HCT116 (cell line): ENCODE measurements at places on chromosomes 2 and 18.
A peak's percentile ranks its signal among the peaks of the same experiment; 100 is the strongest.

DNA sequence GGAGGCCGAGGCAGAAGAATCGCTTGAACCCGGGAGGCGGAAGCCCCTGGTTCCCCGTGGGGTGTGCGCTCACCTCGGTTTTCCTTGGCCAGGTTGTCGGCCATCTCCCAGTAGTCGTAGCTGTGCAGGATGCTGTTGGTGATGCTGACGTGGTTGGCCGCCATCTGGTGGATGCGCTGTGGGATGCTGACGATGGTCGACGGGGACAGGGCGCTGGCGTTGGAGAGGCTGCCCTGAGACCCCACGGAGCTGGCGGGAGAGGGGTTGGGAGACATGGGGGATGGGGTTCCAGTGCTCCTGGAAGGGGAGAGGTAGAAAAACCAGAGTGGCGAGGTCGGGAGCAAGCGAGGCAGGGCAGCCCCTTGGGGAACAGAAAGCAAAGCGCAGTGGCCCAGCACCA lies 64.4 kb upstream of the REV1 start:
- no peak for DNase-seq

GRCh38 chr2:238720232-238720672 lies 127.6 kb upstream of the TWIST2 start:
- DNase-seq: peak; percentile 52

- DNase-seq: no peak
These were observed 568.3 kb downstream of the LRRTM4 start for GRCh38 chr2:76953733-76954347.

DNA sequence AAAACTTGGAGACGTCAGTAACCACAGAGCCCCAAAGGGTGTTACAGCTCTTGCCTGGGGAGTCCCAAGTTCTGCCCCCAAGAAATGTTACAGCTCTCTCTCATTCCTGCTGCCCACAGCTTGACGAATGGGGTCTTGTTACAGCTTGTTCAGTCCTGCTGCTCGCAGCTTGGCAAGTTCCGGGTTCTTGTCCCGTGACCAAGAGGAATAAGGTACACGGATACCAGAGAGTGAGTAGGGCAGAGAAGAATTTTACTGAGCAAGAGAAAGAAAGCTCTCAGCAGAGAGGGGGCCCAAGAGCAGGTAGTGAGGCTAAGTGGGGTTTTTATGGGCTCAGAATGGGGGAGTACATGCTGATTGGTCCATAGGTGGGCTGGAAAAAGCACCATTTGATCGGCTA lies 27.2 kb downstream of the SLC39A6 start:
- no peak for DNase-seq

DNA sequence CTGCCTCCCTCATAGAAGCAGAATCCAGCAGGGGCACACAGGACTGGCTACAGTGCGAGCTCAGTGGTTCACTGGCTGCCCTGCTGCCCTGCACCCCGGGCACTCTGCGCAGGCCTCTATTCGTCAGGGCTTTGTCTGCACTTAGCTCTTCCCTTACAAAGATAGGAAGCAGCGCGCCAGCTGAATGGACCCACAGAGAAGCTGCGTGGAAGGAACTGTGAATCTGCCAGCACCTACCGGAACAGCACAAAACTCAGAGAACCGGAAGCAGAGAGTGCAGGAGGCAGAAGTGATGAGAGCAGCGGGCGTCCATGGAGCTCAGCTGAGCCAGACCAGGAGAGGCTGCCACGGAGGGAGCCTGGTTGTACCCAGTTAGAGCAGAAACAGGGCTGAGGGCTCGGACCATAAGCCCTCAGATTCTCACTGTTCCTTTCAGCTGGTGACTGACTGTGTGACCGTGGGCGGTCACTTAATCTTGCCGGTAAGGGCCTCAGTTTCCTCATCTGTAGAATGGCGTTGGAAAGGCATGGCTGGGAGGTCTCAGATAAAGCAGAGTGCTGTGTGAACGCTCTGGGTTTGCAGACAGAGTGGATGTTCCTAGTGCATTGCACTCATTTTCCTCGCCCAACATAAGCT lies 23.1 kb upstream of the SLC66A3 start:
- DNase-seq: no peak

GRCh38 chr2:115299199-115299598 lies 856.8 kb downstream of the DPP10 start:
- DNase-seq: no peak

- DNase-seq: no peak
These were observed 73.7 kb downstream of the MRPS9 start for GRCh38 chr2:105111365-105112150.

DNA sequence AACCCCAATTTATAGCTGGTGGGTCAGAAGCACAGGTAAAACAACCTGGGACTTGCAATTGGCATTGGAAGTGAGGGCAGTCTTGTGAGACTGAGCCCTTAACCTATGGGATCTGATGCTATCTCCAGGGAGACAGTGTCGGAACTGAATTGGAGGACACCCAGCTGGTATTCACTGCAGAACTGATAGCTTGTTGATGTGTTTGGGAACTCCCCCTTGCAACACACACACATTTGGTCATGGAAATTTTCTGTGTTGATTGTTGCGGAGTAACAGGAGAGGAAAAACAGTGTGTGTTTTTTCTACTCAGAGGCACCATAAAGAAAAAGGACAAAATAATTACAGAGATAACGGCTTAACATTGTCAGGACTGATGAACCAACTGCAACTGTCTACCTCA lies 16.1 kb downstream of the TPGS2 start:
- DNase-seq: no peak

- no peak for DNase-seq
These were observed 459.3 kb upstream of the TRIB2 start for GRCh38 chr2:12257476-12257875.

DNA sequence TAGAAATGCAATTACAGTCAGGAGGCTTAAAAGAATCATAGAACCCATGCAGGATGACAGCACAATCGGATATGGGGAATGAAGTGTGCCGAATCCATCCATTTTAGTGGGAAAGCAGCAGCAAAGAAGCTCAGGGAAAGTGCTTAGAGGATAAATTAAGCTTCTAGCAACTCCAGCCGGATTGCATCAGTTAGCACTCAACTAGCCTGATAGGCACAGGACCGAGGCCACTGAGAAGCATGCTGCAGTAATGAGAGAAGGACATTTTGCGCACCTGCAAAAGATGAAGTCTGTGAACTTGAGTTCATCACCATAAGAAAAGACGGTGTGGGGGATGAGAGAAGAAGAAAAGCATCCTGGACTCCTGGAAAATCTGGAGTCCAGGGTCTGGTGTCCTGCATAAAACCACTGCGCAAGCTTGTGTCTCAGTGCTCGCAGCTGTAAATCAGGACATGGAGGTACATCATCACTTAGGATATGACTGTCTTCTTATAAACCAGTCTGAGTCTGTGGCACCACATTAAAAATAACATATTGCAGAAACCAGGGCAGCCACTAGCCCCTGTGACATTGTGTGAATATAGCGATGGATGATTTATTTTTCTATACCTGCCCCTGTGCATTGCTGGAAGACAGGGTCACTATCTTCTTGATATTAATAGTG lies 665.5 kb upstream of the SOX11 start:
- DNase-seq: no peak

DNA sequence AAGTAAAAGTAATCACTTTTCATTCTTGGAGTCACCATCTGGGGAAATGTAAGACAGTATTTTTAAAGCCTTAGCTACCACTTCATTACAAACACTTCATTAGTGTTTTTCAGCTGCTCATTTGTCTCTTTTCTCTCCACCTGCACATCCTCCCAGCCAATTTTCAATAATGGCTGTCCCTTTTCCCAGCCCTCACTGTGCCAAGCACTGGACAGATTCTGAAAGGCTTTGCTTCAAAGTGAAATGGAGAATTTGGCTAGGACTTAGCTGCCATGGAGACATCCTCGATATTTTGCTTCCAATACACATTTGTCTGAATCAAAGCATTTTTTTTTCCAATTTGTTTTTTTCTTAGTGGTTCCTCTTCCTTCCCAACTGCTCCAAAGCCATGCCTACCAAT lies 272.4 kb upstream of the NRXN1 start:
- DNase-seq: no peak

- no peak for DNase-seq
These were observed 124.7 kb upstream of the LRRTM1 start for GRCh38 chr2:80429251-80429650.

DNA sequence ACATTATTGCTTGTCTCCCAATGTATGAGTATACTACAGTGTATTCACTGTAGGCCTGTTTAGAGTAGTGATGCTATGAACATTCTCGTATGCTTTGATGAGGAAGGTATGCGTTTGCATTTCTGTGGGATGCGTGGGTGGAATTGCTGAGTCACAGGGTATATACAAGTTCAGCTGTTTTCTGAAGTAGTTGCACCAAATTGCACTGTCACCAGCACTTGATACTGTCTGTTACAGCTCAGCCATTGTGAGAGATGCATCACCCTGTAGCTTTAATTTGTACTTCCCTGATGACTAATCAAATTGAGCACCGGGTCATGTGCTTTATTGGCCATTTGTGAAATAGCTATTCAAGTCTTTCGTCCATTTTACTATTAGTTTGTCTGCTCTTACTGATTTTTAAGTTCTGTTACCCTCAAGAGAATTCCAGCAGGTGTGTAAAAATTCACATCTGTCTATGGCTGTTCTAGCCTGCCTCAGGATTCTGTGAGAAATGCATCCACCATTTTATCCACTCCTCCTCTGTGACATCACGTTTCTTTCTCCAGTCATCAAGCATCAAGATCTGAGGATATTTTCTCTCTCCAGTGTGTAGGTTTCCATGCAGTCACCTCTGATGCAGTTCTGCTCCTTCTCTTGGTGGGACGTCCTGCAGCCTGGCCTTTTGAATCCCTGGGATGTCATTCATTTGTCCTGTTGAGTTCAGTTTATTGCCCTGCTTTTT lies 72.5 kb downstream of the DGKD start:
- peak; percentile 79 for DNase-seq

GRCh38 chr2:217000406-217000805 lies 140.5 kb upstream of the TNP1 start:
- no peak for DNase-seq

DNA sequence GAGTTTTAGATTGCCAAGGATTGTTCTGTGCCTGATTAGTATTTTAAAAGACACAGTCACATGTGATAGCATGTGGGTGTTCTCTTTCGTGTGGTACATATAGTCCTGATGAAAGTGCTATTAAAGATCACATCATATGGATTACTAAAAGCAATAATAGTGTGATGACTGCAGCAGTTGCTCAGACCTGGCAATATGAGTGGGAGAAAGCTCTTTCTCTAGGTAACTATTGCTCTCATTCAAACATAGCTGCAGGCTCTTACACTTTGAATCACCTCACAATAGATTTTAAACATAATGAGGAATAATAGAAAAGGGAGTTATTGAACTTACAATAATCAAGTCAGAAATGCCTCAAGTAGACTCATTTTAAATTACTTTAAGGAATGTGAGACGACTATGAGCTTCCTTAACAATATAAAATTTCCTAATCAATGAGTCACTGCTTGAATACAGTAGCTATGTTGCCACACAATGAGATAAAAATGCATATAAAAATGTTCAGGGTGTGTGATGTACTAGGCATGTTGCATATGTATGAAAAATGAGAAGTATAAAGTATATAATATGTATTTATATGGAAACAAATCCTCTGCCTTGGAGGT lies 452.1 kb downstream of the TMX3 start:
- DNase-seq: no peak

DNA sequence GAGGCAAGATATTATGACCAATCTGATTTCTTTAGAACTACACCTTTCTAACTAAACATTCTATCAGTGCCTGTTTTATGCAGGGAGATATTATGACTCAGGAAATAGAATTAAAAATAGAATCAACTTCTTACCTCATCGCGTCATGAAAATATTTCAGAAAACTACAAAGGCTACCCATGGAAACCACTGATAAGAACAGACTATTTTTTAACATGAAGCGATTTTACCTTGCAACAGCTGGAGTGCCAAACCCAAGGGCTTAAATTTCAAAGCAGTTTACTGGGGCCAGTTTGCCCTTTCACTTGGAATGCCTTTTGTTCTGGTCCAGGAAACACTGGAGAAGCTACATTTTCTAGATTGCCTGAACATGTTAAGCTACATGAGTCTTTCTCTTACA lies 304.8 kb upstream of the CCDC68 start:
- DNase-seq: no peak

DNA sequence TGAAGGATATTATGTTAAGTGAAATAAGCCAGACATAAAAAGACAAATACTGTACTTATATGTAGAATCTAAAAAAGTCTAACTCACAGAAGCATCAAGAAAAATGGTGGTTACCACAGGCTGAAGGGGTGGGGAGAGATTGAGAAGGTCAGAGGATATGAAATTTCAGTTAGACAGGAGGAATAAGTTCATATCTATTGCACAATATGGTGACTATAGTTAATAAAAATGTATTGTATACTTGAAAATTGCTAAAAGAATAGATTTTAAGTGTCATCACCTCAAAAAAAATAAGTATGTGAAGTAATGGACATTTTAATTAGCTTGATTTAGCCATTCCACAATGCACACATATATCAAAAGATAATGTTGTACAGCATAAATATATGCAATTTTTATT lies 19.8 kb downstream of the ACMSD start:
- DNase-seq: no peak

DNA sequence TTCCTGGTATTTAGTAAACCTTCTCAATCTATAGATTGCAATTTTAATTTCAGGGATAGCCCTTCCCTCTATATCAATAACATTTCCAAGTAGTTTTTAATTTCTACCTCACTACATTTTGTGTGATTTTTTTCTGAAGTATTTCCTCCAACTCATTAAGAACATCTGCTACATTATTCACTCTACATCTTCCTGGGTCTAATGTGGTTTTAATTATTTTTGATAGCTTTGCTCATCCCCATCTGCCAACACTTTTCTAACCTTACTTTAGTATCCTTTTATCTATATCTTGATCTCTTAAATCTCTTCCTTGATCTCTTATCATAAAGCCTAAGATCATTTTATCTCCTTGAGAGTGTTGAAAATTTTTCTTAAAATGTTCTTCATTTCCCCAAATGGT lies 278.3 kb upstream of the CYP26B1 start:
- no peak for DNase-seq

- no peak for DNase-seq
These were observed 24.0 kb downstream of the CFAP210 start for GRCh38 chr2:169670215-169670651.

DNA sequence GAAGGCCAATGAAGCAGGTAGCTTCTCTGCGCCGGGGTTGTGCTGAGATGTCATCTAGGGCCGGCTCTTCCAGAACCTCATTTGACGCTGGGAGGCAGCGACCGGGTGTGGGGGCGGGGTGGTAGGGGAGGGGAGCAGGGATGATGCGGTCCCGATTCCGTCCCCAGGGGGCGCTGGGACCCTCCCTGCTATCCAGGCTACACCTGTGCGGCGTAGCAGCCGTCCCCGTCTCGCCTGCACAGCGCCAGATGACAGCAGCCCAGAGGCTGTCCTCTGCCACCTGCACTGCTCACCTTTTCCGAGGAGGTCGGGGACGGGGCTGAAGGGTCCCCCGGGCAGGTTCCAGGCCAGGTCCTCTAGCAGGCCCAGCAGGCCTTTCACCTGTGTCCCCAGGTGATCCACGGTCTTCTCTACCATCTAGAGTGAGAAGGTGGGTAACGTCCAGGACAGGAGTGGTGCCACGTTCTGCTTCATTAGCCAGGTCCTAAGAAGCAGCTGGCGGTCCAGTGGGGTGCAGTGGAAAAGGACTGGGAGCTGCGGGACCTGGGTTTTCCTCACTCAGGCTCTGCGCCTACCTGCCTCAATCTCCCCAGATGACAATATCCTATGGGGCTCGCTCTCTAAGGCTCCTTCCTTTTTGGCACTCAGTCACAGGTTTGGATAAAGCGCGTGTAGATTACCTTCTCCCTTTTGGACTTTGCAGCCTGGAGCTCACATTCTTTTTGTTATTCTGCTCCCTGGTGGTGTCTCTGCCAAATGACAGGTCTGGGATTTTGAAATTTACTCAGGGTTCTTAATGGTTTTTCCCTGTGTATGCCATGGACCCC lies 56.0 kb upstream of the RAB6C start:
- peak; percentile 35 for DNase-seq
